ENCODE measurements at places on chromosomes 6 and 20.

DNA sequence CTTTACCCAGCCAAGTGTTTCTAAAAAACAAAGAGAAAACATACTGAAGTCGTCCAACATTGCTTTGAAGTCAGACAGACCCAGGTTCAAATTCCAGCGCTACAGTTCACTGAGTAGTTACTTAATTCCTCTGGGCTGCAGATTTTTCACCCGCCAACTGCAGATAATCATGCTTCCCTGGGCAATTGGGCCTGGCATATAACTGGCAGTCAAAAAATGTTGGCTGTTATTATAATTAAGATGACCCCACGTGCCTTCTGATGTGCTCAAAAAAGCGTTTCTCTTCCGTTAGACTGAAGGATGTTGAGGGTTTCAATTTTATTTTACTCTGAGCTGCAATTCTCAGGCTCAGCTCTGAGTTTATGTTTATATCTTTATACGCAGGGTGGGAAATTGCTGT lies 156.1 kb upstream of the CITED2 start:
- DNase-seq: peak; percentile 14

- no peak for DNase-seq
Observed at GRCh38 chr20:51702556-51702955, 65.6 kb downstream of the ATP9A start.

GRCh38 chr6:65786815-65787214 lies 79.8 kb upstream of the EYS start:
- no peak for DNase-seq

- no peak for DNase-seq
Observed at GRCh38 chr6:21855811-21856455, 262.4 kb downstream of the SOX4 start.

DNA sequence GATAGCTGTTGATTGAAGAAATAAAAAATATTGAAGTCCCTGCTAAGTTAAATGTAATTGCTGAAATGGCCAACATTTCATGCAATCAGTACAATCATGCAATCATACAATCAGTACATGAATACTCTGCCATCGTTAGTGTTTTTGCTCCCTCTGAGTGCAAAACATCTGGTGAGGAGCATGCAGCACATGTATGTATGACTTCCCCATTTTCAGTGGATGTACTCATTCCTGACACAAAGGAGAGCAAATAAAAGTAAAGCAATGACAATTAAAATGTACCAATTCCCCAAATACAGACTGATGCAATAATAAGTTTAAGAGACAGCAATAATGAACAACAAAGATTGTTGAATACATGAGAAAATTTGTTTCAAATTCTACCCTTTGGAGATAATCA lies 140.7 kb downstream of the PLCB1 start:
- DNase-seq: no peak

DNA sequence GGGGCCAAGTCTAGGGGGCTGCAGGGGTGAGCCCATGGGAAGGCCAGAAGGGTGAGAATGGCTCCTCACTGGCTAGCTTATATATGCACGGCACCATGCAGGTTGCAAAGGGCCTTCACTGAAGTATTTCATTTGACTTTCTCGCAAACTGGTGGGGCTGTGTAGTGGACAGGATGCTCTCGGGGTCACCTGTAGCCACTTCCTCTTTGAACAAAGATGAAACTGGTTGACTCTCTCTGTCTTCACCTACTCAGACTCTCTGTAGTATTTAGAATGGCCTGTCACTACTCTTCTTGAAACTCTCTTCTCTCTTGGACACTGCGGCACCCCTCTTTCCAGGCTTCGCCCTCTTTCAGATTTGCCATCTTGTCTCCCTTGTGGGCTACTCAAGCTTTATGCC lies 560.5 kb downstream of the PKHD1 start:
- DNase-seq: no peak

DNA sequence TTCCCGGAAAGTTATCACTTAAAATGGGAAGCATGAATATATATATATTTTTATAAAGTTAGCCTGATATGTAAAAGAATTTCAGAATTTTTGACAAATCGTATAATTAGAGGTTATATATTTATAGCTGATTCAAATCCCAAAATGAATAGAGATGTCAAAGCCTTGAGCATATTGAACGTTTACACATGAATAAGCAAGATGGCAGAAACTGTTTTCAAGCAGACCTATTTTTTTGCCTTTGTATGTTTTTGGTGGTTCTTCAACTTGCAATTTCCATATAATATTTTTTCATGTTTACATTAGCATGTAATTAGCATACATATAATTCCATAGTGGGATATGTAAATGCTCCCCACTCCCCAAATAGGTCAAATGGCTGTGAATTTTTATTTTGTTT lies 189.9 kb downstream of the PRL start:
- DNase-seq: no peak

DNA sequence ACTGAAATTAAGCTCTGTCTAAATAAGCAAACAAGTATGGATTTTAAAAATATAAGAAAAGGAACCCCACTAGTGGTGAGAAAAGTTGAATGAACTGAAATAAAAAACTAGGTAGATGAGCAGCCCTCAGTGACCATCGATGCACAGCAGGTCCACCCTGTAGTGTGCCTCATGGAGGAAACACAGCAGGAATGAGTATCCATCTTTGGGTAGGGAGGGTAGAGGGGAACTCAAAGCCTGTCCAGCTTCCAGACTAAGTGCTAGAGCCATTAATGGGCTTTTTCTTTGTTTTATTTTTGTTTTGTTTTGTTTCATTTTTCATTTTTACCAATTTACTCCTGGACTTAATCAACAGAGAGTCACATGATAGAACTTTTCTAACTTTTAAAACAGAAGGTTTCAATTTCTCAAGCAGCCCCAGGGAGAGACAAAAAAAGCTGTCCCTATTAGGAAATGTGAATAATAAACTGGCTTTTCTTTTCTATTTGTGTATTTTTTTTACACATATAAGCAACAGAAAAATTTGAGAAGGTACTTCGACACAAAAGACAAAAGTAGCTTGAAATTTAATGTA lies 700.6 kb downstream of the HACE1 start:
- DNase-seq: no peak

DNA sequence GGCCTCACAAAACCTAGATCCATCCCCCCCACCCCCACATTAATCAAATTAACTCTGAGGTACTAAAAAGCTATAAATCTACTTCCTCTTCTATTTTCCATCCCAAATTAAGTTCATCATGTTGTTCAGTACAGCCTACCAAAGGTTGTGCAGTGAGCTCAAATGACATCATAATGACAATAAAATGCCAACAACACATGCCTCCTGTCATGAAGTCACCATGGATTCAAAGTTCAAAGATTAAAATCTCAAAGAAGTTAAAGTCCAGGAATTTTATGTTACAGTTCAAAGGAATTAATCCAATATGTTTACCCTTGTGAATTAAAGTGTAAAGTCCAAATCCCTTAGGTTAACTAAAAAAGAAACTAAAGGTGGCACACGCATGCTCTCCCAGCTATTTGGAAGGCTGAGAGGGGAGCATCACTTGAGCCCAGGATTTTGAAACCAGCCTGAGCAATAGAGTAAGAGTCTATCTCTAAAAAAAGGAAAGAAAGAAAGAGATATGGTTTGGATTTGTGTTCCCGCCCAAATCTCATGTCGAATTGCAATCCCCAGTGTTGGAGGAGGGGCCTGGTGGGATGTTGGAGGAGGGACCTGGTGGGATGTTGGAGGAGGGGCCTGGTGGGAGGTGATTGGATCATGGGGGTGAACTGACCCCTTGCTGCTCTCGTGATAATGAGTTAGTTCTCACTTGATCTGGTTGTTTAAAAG lies 25.7 kb upstream of the SIRT5 start:
- DNase-seq: peak; percentile 78

GRCh38 chr6:108157234-108157980 lies 8.4 kb upstream of the NR2E1 start:
- DNase-seq: peak; percentile 29

DNA sequence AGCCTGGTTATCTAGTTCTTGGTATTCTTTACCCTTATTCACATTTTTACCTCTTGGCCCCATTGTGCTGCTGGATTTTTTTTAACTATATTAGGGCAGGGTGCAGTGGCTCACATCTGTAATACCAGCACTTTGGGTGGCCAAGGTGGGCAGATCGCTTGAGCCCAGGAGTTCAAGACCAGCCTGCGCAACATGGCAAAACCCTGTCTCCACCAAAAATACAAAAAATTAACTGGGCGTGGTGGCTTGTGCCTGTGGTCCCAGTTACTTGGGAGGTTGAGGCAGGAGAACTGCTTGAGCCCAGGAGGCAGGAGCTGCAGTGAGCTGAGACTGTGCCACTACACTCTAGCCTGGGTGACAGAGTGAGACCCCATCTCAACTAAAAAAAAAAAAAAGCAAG lies 12.2 kb upstream of the TAF8 start:
- no peak for DNase-seq

DNA sequence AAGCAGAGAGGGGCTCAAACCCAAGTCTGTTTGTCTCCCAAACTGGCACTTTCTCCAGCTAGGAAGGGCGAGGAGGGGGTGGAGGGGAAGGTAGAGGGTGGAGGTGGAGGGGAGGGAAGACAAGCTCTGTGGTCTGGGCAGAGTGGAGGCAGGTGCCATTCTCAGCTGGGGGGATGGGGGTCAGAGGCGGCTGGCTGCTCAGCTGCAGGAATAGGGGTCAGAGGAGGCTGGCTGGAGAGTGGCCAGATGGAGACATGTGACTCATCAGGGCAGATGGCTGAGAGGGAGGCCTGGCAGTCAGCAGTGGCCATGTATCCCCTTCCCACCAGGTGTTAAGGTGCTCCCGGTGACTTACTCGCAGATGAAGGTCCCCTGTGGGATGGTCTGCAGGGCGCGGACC lies 3.5 kb upstream of the SLC44A4 start:
- no peak for DNase-seq

DNA sequence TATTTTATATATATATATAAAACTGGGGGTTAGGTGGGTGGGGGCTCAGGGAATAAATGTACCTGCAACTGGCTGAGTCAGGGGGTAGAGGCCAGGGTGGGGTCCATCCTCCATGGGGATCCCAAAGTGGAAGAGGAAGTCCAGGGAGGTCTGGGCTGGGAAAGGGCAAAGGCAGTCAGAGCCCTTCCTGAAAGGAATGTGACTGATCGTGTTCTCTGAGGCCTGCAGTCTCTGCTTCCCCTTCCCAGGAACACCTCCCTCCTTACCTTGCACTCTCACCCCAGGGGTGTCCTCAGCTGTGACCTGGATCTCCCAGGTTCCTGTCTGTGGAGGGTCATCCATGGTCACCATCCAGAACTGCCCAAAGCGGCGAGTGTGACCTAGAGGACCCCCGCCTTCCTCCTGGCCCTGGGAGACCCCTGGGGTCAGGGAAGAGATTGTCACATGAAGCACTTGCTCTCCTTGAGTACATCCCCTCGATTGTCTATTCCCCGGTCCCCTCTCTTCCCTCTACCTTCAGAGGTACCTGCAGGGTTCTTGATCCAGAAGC lies 4.7 kb downstream of the SAPCD1 start:
- peak; percentile 30 for DNase-seq

DNA sequence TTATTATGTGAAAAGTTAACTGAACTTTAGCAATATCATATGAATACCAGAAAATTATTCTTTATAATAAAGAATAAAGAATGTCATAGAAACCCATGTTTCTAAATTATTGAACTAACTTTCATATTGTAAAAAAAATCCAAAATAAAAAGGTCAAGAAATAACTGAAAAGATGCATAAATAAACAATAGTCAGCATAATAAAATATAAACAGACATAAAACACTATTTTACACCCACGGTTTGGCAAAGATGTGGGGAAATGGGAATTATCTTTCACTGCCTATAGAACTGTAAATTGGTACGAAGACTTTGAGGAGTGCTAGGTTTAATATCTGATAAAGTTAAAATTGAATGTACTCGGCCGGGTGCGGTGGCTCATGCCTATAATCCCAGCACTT lies 34.7 kb upstream of the CTAGE9 start:
- no peak for DNase-seq

- DNase-seq: no peak
Observed at GRCh38 chr6:43089467-43089866, 13.4 kb downstream of the PTK7 start.

DNA sequence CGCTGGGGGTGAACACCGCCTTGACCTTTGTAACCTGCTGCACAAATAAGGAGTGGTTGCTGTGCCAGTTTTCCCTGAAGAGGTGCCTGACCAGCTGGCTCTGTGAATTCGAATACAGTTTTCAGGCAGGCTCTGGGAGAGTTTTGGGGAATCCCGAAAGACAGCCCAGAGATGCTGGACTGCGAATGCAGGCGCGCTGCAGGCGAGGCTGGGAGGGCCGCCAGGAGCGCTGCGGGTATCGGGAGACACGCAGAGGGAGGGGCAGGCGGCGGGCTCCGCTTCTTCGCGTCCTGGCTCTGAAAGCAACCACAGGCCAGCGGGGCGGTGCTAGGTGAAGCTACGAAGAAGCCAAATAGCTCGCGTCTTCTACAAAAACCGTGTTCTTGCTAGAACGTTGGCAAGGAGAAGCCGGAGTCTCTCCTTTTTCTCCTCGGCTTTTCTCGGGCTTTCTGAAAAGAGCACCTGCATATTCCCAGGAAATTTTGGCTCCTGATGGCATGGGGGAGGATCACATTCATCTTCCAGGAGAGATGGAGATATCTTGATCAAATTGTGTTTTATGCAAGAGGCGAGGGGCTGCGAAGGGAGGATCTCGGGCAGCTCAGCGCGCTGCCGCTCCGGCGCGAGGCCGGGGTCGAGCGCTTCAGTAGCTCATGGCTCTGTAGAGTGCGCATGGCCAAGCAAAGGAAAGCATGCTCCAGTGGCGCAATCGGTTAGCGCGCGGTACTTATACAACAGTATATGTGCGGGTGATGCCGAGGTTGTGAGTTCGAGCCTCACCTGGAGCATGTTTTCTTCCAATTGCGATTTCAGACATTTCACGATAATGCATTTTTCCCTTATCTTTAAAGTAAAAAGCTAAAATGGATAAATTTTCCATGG lies 158.1 kb upstream of the ZNF184 start:
- peak; percentile 56 for DNase-seq

DNA sequence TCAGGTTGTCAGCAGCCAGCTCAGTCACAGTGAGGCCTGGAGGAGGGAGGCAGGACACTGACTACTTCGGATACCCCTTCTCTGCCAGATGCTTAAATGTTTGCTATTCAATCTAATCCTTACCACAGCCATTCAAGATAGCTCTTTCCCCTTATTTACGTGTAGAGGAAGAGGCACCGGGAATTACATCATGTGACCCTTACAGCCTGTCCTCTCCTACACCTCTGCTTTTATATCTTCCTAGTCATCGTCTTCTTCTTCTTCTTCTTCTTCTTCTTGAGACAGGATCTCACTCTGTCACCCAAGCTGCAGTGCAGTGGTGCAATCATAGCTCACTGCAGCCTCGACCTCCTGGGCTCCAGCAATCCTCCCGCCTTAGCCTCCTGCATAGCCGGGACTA lies 148.1 kb upstream of the NEDD9 start:
- DNase-seq: no peak

DNA sequence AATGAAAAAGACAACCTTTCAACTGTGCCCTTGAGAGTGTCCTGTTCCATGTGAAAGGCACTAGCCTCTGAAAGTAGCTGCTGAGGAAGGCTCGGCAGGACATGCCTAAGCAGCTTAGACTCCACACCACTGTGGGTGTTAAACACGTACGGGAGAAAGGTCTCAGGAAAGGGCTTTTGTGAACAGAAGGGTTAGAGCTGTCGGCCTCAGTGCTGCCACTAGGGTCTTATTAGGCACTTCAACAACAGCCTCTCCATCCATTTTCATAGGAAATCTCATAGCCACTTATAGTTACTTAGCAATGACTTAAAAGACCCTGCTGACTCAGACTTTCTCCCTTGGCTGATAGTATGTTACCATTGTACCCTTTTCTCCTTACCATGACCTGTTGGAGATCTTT lies 662.8 kb downstream of the TBC1D32 start:
- DNase-seq: no peak

GRCh38 chr6:31529329-31530150 lies 778 bp downstream of the MCCD1 start:
- no peak for DNase-seq

GRCh38 chr6:165106261-165106660 lies 203.1 kb downstream of the C6orf118 start:
- DNase-seq: no peak

GRCh38 chr6:53038141-53038540 lies 27.1 kb upstream of the FBXO9 start:
- DNase-seq: no peak

Data from small intestine (tissue), 16 donors.